ENCODE measurements at places on chromosomes 11 and 22. TPM values are rescaled to one million over a fixed set of nuclear protein-coding genes. Genes with fewer than 3 reads are reported as not detected.

The TRIM29 gene
- polyA plus RNA-seq = 2.5 TPM

The OR8D4 gene
- polyA plus RNA-seq = not detected

The E2F8 gene
- 1.5 TPM for polyA plus RNA-seq

The SGSM1 gene
- polyA plus RNA-seq = 11.4 TPM

The TMEM151A gene
- polyA plus RNA-seq = 54.6 TPM

The USP2 gene
- 10.1 TPM for polyA plus RNA-seq

The TEAD1 gene
- 32.4 TPM for polyA plus RNA-seq

The KIRREL3 gene
- polyA plus RNA-seq = 52.5 TPM

The OR10W1 gene
- not detected for polyA plus RNA-seq

The BDNF gene
- polyA plus RNA-seq = 0.10 TPM

The FGF19 gene
- polyA plus RNA-seq = not detected

The SCUBE1 gene
- polyA plus RNA-seq = 0.29 TPM

The PLAAT5 gene
- 1.5 TPM for polyA plus RNA-seq

The CASP1 gene
- 1.8 TPM for polyA plus RNA-seq

The OSBP2 gene
- polyA plus RNA-seq = 11.2 TPM

The SYNGR1 gene
- 55.1 TPM for polyA plus RNA-seq

The SEPTIN3 gene
- 289 TPM for polyA plus RNA-seq

The FAM83F gene
- polyA plus RNA-seq = 10.8 TPM

The PANX2 gene
- polyA plus RNA-seq = 15.2 TPM

The OR4C12 gene
- polyA plus RNA-seq = not detected

The C11orf16 gene
- 0.49 TPM for polyA plus RNA-seq

The MMP26 gene
- not detected for polyA plus RNA-seq

The TMEM191C gene
- 0.54 TPM for polyA plus RNA-seq

The JHY gene
- polyA plus RNA-seq = 11.8 TPM

The OR5D13 gene
- not detected for polyA plus RNA-seq

The CEND1 gene
- polyA plus RNA-seq = 105 TPM

The EXPH5 gene
- polyA plus RNA-seq = 0.49 TPM

The ALDH3B1 gene
- 10.5 TPM for polyA plus RNA-seq

The SMDT1 gene
- 236 TPM for polyA plus RNA-seq

The TP53I11 gene
- 75.8 TPM for polyA plus RNA-seq

The APOBEC3B gene
- polyA plus RNA-seq = 49.9 TPM

The ATG13 gene
- 82.0 TPM for polyA plus RNA-seq

The TOP3B gene
- 9.0 TPM for polyA plus RNA-seq

The ADAMTS8 gene
- 4.0 TPM for polyA plus RNA-seq

Measured in brain (organoid and tissue), 16 donors.